ENCODE measurements at places on chromosomes 2 and 18. TPM values are rescaled to one million over a fixed set of nuclear protein-coding genes. Genes with fewer than 3 reads are reported as not detected.

DNA sequence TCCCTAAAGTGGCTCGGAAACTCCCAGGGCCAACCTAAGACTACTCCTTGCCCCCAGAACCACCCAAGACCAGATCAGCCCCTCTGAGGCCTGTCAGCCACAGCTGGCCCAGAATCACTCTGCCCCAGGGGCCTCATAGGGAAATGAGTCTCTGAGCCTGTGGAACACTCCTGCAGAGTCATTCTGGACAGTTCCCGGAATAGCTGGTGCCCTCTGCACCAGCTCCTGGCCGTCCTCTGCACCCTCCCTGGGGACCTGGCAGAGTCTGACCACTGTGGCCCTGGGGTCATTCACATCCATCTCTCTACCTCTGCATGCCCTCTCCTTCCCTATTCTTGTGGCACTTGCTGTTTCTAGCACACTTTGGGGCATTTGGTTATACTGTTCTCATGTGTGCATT, 14.6 kb upstream of the TMEM214 start:
- no peak for DNase-seq
- H3K27ac ChIP-seq: no peak overlapping the region
- H3K4me1 ChIP-seq: peaks cover 28% of the 10 kb centered on the region
- H3K27me3 ChIP-seq: no peaks in the 10 kb centered on the region
- no peaks in the 10 kb centered on the region for H3K36me3 ChIP-seq
- H3K4me3 ChIP-seq: no peak overlapping the region

GRCh38 chr2:128774320-128775216, 455.9 kb upstream of the HS6ST1 start:
- no peaks in the 10 kb centered on the region for H3K4me1 ChIP-seq
- no peaks in the 10 kb centered on the region for H3K36me3 ChIP-seq
- peaks cover 8% of the 10 kb centered on the region for H3K27me3 ChIP-seq
- no peak for DNase-seq

Gene SH2D6
- total RNA-seq: not detected

GRCh38 chr2:241720099-241720498, 14.3 kb upstream of the D2HGDH start:
- no peak for DNase-seq
- no peak overlapping the region for H3K27ac ChIP-seq
- no peaks in the 10 kb centered on the region for H3K27me3 ChIP-seq

- H3K36me3 ChIP-seq: no peaks in the 10 kb centered on the region
- H3K4me3 ChIP-seq: no peak overlapping the region
- peaks cover 15% of the 10 kb centered on the region for H3K4me1 ChIP-seq
- H3K27ac ChIP-seq: no peak overlapping the region
- DNase-seq: no peak
These were observed 2.6 kb downstream of the ANKRD44 start for GRCh38 chr2:197307933-197308521.

Gene CABLES1
- 8.9 TPM for total RNA-seq

DNA sequence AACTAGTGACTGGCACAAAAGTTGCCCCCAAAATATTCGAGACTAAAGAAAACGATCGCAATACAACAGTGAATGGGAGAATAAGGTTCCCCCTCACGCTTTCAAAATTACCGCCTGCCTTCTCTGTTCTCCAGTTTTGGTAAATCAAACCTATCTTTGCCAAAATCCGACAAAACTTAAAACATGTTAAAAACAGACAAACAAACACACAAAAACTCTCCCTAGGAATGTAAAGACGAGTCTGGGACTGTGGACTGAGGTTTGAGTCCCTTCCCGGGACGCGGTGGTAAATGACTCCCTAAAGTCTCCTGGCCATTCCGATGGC, 435 bp upstream of the IMPACT start:
- no peaks in the 10 kb centered on the region for H3K27me3 ChIP-seq
- no peak for DNase-seq
- no peaks in the 10 kb centered on the region for H3K36me3 ChIP-seq
- H3K4me3 ChIP-seq: peak overlapping the region; percentile 77
- H3K27ac ChIP-seq: peak overlapping the region; percentile 81

- H3K4me3 ChIP-seq: no peak overlapping the region
- DNase-seq: no peak
- H3K4me1 ChIP-seq: no peaks in the 10 kb centered on the region
- H3K27ac ChIP-seq: no peak overlapping the region
- peaks cover 51% of the 10 kb centered on the region for H3K27me3 ChIP-seq
These were observed 59.4 kb downstream of the SNORC start for GRCh38 chr2:232929303-232930058.

DNA sequence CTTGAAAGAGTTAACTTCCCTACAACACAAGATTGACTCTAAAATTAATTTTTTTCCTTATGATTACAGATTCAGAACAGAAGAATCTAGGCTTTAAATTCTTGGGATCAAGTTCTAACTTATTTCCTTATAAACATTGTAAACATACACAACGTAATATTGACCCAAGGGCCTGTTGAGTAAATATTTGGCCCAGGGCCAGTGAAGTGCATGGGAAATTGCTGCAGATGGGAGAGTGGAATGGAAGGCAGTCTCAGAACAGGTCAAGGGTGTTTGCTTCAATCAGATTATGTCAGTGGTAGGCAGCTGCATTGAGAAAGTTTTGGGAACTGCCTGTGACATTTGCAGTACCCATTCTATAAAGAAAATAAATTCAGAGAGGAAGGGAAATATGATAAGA, 137.6 kb downstream of the MYO1B start:
- H3K27me3 ChIP-seq: no peaks in the 10 kb centered on the region
- H3K4me3 ChIP-seq: no peak overlapping the region
- peaks cover 60% of the 10 kb centered on the region for H3K36me3 ChIP-seq
- H3K4me1 ChIP-seq: peaks cover 57% of the 10 kb centered on the region
- no peak overlapping the region for H3K27ac ChIP-seq

DNA sequence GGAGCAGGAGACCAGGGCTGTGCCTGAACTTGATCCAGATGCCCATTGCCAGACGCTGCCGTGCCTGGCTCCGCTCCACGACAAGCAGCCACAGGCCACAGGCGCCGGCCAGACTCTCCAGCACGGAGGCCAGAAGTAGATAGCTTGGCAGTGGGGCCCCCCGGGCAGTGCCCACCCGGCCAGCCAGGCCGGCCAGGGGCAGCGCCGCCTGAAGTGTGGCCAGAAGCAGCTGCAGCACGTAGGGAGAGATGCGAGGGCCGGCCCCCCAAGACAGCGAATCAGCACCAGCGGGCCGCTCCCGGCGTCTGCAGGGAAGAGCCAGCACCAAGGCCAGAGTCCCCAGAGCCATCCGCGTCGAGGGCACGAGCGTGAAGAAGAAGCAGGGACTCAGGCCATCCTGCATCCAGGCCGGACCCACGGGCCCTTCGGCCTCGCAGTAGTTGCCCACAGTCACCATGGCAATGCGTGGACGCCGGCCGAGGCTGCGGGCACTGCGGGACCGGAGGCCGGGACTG, 484 bp downstream of the ABCB6 start:
- DNase-seq: peak; percentile 95
- peaks cover 16% of the 10 kb centered on the region for H3K4me1 ChIP-seq
- H3K27ac ChIP-seq: peak overlapping the region; percentile 91
- H3K36me3 ChIP-seq: peaks cover 8% of the 10 kb centered on the region
- peak overlapping the region; percentile 69 for H3K4me3 ChIP-seq
- H3K27me3 ChIP-seq: no peaks in the 10 kb centered on the region

GRCh38 chr2:186611526-186611925, 21.7 kb downstream of the ITGAV start:
- DNase-seq: no peak
- no peaks in the 10 kb centered on the region for H3K4me1 ChIP-seq
- 0 out of 2 replicates have a peak, but pooled peaks cover 3% of the 10 kb centered on the region for H3K36me3 ChIP-seq
- H3K27me3 ChIP-seq: no peaks in the 10 kb centered on the region
- H3K4me3 ChIP-seq: no peak overlapping the region

DNA sequence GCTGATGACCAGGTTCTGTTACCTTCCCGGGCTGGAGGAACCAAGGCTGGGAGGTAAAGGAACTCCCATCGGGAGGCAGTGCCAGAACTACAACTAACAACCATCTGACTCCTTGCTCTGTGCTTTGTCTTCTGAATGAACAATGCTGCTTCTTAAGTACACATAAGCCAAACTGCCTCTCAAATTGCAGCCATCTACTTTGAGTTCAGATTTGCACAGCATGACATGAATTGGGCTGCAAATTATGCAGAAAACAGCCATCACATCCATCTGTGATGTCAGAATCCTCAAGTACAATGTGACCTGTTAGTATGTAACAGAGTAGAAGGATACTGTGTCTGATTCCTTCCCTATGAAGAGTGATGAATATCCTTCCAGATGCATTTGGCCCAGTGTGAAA, 290.6 kb downstream of the ZNF521 start:
- no peak overlapping the region for H3K27ac ChIP-seq
- no peaks in the 10 kb centered on the region for H3K27me3 ChIP-seq
- H3K4me3 ChIP-seq: no peak overlapping the region
- H3K36me3 ChIP-seq: no peaks in the 10 kb centered on the region
- DNase-seq: no peak
- H3K4me1 ChIP-seq: no peaks in the 10 kb centered on the region

- H3K4me3 ChIP-seq: no peak overlapping the region
- H3K27me3 ChIP-seq: no peaks in the 10 kb centered on the region
- peaks cover 24% of the 10 kb centered on the region for H3K4me1 ChIP-seq
- H3K36me3 ChIP-seq: no peaks in the 10 kb centered on the region
These were observed 344.8 kb downstream of the TGIF1 start for GRCh38 chr18:3794537-3795348.

- no peak for DNase-seq
- no peak overlapping the region for H3K27ac ChIP-seq
- no peak overlapping the region for H3K4me3 ChIP-seq
- peaks cover 11% of the 10 kb centered on the region for H3K36me3 ChIP-seq
- H3K27me3 ChIP-seq: no peaks in the 10 kb centered on the region
These were observed 90.2 kb downstream of the SMAD7 start for GRCh38 chr18:48860269-48861180.

DNA sequence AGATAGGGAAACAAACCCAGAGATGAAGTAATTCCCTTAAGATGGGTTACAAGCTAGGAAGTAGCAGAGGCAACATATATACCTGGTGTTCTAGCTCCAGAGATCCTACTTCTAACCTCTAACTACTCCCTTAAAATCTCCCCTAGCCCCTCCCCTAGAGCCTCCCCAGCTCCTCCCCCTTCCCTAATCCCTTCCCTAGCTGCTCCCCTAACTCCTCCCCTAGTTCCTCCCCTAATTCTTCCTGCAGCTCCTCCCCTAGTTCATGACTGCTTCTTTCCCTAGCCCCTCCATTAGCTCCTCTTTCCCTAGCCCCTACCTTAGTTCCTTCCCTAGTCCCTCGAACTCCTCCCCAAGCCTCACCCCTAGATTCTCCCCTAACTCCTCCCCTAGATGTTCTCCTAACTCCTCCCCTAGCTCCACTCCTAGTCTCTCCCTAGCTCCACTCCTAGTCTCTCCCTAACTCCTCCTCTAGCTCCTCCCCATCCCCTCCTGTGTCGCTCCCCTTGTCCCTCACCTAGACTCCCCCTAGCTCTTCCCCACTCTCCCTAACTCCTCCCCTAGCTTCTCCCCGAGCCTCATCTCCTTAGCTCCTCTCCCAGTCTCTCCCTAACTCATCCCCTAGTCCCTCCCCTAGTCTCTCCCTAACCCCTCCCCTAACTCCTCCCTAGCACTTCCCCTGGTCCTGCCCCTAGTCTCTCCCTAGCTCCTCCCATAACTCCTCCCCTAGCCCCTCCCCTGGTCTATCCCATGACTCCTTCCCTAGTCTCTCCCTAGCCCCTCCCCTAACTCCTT, 108.9 kb downstream of the CD226 start:
- no peak overlapping the region for H3K4me3 ChIP-seq
- DNase-seq: no peak
- H3K27me3 ChIP-seq: no peaks in the 10 kb centered on the region
- no peaks in the 10 kb centered on the region for H3K4me1 ChIP-seq
- H3K27ac ChIP-seq: no peak overlapping the region
- H3K36me3 ChIP-seq: no peaks in the 10 kb centered on the region

DNA sequence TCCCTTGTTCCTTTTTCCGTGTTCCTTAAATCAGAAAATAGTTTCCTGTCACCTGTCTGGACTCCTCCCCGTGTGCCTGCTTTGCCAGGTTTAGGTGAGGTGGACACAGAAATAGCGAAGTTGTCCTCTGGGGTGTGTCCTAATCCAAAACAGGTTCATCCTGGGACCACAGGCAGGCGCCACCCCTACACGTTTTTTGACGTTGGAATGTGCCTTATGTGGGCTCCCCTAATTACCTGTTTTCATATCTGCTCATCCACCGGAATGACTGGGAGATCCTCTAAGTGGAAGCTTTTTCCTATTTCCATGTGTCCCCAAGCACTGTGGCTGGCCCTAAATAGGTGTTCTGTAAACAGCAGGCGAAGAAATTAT, 49.0 kb upstream of the PAIP2B start:
- no peak for DNase-seq
- peaks cover 41% of the 10 kb centered on the region for H3K27me3 ChIP-seq
- no peaks in the 10 kb centered on the region for H3K4me1 ChIP-seq
- H3K4me3 ChIP-seq: peak overlapping the region; percentile 66
- no peaks in the 10 kb centered on the region for H3K36me3 ChIP-seq

Gene CDK15
- 1.3 TPM for total RNA-seq

- H3K36me3 ChIP-seq: no peaks in the 10 kb centered on the region
- H3K4me1 ChIP-seq: peaks cover 5% of the 10 kb centered on the region
- no peaks in the 10 kb centered on the region for H3K27me3 ChIP-seq
- H3K27ac ChIP-seq: no peak overlapping the region
- DNase-seq: no peak
- no peak overlapping the region for H3K4me3 ChIP-seq
These were observed 3.3 kb downstream of the RMDN2 start for GRCh38 chr2:37928377-37928776.

DNA sequence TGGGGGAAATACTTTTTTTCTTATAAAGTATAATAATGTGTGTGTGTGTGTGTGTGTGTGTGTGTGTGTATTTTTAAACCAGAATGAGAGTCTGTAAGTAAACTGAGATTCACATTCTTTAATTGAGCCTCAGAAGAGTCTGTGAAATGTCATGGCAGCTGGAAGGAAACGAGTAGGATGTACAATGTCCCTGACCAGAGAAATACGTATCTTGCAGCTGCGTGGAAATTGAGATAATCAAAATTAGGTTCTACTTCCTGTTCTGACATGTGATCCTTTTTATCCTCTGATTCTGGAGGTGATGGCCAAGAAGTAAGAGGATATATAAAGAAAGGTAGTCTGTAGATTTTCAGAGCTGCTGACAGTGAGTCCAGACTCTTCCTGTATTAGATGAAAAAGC, 50.0 kb downstream of the SH3RF3 start:
- no peak overlapping the region for H3K27ac ChIP-seq
- no peak for DNase-seq
- H3K4me3 ChIP-seq: no peak overlapping the region

DNA sequence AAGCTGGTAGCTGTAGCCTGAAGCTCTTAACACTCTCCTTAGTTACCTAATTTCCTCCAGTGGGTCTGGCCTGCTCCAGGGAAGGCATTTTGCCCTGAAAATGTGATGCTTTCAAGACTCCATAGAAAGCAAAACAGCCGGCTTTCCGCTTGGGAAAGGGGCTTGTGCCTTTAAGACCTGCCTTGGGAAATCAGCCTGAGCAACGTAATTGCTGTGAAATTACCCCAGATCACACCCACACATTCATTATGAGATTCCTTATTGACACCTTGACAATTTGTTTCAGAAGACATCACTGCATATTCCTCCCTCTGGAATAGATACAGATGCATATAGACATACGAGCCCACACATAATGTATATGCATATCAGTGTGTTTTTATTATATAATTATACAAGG, 190.5 kb upstream of the SKOR2 start:
- H3K36me3 ChIP-seq: no peaks in the 10 kb centered on the region
- H3K27me3 ChIP-seq: no peaks in the 10 kb centered on the region
- H3K4me1 ChIP-seq: no peaks in the 10 kb centered on the region
- H3K27ac ChIP-seq: no peak overlapping the region
- DNase-seq: no peak
